ENCODE measurements at places on chromosomes 7 and 10. TPM values are rescaled to one million over a fixed set of nuclear protein-coding genes. Genes with fewer than 3 reads are reported as not detected.

Gene OPN1SW
- not detected for total RNA-seq

- H3K36me3 ChIP-seq: no peaks in the 10 kb centered on the region
- no peaks in the 10 kb centered on the region for H3K27me3 ChIP-seq
- H3K4me1 ChIP-seq: no peaks in the 10 kb centered on the region
Observed at GRCh38 chr10:22978918-22979317, 51.1 kb downstream of the ARMC3 start.

- H3K27me3 ChIP-seq: no peaks in the 10 kb centered on the region
- DNase-seq: no peak
- H3K4me1 ChIP-seq: no peaks in the 10 kb centered on the region
- no peak overlapping the region for H3K4me3 ChIP-seq
- no peaks in the 10 kb centered on the region for H3K36me3 ChIP-seq
- no peak overlapping the region for H3K27ac ChIP-seq
Observed at GRCh38 chr10:60372436-60372835, 17.2 kb downstream of the ANK3 start.

DNA sequence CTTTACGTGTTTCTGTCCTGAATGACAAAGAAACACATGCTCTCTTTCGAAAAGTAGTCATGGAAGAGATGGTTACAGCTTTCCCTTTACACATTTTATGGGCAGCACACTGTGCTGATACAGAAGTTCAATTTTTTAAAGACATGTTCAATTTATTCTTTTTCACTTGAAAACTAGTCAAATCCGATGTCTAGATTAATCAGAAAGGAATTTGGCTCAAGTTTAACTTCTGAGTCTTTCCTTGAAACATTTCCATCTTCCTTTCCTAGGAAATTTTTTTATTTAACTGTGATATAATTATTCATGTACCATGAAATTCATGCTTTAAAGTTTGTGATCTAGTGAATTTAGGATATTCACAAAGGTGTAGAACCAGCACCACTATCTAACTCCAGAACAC is 360.1 kb downstream of the TNS3 start:
- no peak for DNase-seq
- H3K36me3 ChIP-seq: no peaks in the 10 kb centered on the region
- H3K27me3 ChIP-seq: no peaks in the 10 kb centered on the region
- H3K4me3 ChIP-seq: no peak overlapping the region
- H3K4me1 ChIP-seq: no peaks in the 10 kb centered on the region
- H3K27ac ChIP-seq: no peak overlapping the region
